ENCODE measurements at places on chromosomes 3 and 15. TPM values are rescaled to one million over a fixed set of nuclear protein-coding genes. Genes with fewer than 3 reads are reported as not detected.

- H3K4me3 ChIP-seq, result no peak overlapping the region
- H3K27me3 ChIP-seq, result no peaks in the 10 kb centered on the region
- H3K27ac ChIP-seq, result no peak overlapping the region
Measured at GRCh38 chr15:94610069-94610468, 378.7 kb downstream of the MCTP2 start.

DNA sequence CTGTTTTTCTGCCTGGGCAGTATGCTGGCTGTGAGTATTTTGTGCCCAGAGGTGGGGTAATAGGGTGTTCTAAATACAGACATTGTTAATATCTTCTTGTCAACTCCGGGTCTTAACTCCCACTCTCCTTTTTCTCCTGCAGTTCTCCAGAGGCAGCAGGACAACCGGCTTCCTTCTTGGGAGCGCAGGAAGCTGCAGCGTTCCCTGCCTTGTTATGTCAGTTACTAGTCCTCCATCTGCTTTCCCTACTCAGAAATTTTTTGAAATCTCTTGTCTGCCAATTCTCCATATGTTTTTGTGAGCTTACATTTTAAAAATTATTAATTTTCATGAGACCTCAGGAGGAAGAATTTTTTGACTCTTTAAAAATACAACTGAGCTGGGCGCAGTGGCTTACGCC, 67.2 kb downstream of the NEO1 start:
- no peaks in the 10 kb centered on the region for H3K4me1 ChIP-seq
- peaks cover 8% of the 10 kb centered on the region for H3K27me3 ChIP-seq

GRCh38 chr3:165513715-165514701, 317.8 kb upstream of the SLITRK3 start:
- H3K4me1 ChIP-seq, result no peaks in the 10 kb centered on the region
- H3K27ac ChIP-seq, result no peak overlapping the region
- H3K36me3 ChIP-seq, result no peaks in the 10 kb centered on the region
- no peak for DNase-seq
- no peak overlapping the region for H3K4me3 ChIP-seq

GRCh38 chr15:33834892-33835743, 133.2 kb upstream of the CHRM5 start:
- no peak overlapping the region for H3K4me3 ChIP-seq
- no peak for DNase-seq
- H3K4me1 ChIP-seq, result no peaks in the 10 kb centered on the region
- no peaks in the 10 kb centered on the region for H3K27me3 ChIP-seq
- no peaks in the 10 kb centered on the region for H3K36me3 ChIP-seq
- H3K27ac ChIP-seq, result no peak overlapping the region

DNA sequence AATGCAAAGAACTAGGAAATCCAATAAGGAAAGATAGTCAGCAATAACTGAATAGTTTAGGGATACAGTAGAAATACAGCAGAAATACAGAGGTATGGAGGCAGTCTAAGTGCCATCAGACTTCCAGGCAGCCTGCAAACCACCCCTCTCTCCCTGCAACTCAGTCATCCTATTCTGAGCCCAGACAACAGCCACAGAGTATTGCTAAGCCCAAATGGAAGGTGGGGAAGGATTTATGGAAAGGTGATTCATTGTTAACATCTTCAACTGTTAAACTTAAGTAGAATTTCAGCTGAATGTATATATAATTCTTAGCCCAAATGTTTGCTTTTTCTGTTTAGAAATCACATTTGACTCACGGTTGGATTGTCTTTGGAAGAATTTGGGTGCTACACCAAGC, 300.4 kb downstream of the RBMS3 start:
- H3K4me3 ChIP-seq, result no peak overlapping the region
- no peaks in the 10 kb centered on the region for H3K27me3 ChIP-seq
- H3K27ac ChIP-seq, result no peak overlapping the region
- no peak for DNase-seq
- H3K36me3 ChIP-seq, result no peaks in the 10 kb centered on the region

GRCh38 chr15:80710635-80711554, 15.8 kb downstream of the ABHD17C start:
- no peaks in the 10 kb centered on the region for H3K36me3 ChIP-seq
- no peaks in the 10 kb centered on the region for H3K4me1 ChIP-seq
- no peaks in the 10 kb centered on the region for H3K27me3 ChIP-seq
- H3K4me3 ChIP-seq, result no peak overlapping the region
- H3K27ac ChIP-seq, result no peak overlapping the region
- DNase-seq, result no peak

Gene MUC13
- not detected for total RNA-seq

- no peak for DNase-seq
- peaks cover 13% of the 10 kb centered on the region for H3K4me1 ChIP-seq
- H3K4me3 ChIP-seq, result no peak overlapping the region
- H3K27ac ChIP-seq, result no peak overlapping the region
- no peaks in the 10 kb centered on the region for H3K36me3 ChIP-seq
- no peaks in the 10 kb centered on the region for H3K27me3 ChIP-seq
Measured at GRCh38 chr3:188001093-188001492, 152.9 kb upstream of the LPP start.

DNA sequence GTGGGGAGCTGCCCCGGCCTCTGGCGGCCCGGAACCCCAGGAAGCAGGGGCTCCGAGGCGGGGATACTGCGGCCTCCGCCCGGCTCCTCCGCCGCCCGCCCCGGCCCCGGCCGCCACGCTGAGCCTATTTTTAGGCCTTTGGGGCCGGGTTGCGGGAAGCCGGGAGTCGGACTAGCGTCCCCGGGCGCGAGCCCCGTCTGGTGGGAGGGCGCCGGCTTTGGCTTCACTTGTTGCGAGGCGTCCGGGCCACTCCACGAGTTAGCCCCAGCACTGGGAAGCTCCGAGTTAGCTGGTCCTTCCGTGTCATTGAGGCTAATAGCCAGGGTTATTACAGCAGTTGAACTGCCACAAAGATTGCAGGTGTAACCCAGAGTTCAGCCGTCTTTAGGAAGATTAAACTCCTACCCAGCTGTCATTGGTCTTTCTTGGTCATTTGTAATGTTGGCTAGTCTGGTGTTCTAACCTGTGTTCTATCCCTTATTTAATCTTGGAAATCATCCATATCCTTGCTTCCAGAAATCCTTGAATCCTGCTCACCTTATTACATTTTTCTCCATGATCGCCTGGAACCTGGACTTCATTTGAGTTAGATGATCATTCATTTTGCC, 791 bp downstream of the GYG1 start:
- no peaks in the 10 kb centered on the region for H3K27me3 ChIP-seq
- DNase-seq, result peak; percentile 47
- H3K4me3 ChIP-seq, result peak overlapping the region; percentile 87
- peaks cover 13% of the 10 kb centered on the region for H3K36me3 ChIP-seq

DNA sequence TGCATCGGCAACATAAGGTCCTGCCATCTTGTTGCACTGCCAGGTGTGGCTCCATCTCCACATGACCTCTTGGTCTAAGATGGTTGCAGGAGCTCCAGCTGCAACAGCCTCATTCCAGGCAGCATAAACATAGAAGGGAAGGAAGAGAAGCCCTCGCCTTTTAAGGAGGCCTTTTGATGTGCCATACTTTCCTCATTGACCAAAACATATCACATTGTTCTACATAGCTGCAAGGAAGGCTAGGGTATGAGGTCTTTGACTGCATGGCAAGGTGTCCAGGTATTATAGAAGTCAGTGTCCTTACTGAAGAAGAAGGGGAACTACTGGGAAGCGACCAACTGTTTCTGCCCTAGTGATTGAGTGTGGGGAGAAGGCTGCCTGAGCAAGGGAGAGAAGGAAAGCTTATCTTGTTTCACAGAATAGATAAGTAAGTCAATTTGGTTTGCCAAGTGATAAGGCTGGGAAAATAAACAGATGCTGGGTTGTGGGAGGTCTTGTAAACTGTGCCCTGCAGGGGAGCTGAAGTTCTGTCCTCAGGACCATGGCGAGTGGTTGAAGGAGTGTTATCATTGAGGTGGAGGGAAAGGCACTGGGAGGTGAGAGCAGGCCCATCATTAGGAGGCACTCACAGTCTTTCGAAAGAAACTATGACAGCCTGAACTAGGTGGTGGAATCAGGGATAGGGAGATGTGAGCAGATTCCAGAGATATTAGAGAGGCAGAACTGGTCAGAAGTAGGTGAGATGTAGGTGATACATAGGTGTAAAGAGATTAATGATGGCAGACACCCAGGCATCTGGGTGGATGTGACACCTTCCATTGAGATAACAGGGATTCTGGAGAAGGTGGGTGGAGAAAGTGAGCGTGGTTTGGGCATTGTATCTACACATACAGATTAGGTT, 93.8 kb upstream of the IGF1R start:
- no peaks in the 10 kb centered on the region for H3K4me1 ChIP-seq
- H3K36me3 ChIP-seq, result no peaks in the 10 kb centered on the region
- DNase-seq, result no peak
- no peaks in the 10 kb centered on the region for H3K27me3 ChIP-seq
- H3K4me3 ChIP-seq, result no peak overlapping the region

Gene ROPN1B
- total RNA-seq, result not detected

Gene MESP1
- total RNA-seq, result 0.49 TPM

Data from B cell (primary cell).